8988T (cell line): ENCODE measurements at places on chromosomes 7 and 10.

- no peak for DNase-seq
Observed at GRCh38 chr10:26474026-26474425, 35.9 kb downstream of the APBB1IP start.

GRCh38 chr10:11444531-11445228 is 166.8 kb downstream of the USP6NL start:
- no peak for DNase-seq

DNA sequence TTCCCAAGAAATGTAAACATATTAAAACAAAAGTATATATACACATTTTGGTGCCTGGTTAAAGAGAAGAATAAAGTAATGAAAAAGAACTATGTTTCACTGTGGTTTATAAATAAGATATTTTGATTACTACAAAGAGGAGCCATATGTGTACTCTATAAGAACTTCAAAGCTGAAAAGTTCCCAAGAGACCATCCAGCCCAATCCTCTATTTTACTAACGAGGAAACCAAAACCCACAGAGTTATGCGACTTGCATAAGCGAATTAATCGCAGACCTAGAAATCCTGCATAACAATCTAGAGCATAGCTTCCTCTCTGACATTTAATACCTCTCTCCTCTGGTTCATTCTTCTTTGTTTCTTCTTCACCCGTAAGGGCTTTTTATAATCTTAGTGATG is 937.1 kb downstream of the CNTNAP2 start:
- no peak for DNase-seq

GRCh38 chr10:68516766-68517165 is 10.6 kb downstream of the SLC25A16 start:
- DNase-seq = no peak

DNA sequence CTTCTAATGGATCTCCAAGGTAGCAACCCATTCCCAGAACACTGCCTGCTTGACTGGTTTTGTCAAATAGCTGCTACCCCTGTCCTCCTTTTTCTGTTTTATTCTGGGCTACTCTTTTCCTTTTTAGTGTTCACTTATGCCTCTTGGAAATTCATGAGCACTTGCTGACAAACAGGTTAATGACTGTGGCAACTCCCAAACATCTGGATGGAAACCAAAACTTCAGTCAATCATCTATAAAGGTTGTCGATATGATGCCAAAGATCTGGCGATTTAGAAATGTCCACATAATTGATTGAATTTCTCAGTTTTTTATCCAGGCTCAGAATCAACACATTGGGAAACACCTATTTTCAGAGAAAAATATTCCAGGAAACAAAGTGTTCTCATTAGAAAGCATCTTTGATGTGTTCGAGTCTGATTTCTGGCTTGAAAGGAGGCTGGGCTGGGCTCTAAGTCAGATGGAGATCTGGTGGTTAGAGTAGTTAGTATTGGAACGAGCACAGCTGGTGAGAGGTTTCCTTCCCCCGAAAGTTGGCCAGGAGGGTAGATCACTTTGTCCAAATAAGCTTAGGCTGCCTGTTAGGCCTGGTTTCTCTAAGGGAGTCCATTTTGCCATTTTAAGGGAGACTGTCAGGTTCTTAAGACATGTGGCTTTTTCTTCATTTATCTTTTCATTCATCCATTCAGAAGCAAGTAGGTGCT is 17.8 kb downstream of the PAX2 start:
- DNase-seq = no peak

DNA sequence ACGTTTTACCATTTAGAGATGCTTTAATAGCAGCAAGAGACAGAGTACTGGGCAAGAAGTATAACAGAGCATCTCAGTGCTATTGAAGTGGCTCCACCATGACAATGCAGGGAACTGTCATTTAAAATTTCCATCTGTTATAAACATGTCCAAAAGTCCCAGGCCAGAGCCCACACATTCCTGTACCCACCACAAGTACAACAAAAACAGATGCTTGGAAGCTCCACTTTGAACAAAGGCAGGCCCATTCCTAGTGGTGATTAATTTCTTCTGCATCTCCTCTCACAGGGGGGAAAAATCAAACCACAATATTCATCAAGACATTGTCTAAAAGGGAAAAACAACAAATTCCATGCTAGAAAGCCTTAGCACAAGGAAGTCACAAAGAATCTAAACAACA is 627.9 kb downstream of the PARD3 start:
- no peak for DNase-seq

DNA sequence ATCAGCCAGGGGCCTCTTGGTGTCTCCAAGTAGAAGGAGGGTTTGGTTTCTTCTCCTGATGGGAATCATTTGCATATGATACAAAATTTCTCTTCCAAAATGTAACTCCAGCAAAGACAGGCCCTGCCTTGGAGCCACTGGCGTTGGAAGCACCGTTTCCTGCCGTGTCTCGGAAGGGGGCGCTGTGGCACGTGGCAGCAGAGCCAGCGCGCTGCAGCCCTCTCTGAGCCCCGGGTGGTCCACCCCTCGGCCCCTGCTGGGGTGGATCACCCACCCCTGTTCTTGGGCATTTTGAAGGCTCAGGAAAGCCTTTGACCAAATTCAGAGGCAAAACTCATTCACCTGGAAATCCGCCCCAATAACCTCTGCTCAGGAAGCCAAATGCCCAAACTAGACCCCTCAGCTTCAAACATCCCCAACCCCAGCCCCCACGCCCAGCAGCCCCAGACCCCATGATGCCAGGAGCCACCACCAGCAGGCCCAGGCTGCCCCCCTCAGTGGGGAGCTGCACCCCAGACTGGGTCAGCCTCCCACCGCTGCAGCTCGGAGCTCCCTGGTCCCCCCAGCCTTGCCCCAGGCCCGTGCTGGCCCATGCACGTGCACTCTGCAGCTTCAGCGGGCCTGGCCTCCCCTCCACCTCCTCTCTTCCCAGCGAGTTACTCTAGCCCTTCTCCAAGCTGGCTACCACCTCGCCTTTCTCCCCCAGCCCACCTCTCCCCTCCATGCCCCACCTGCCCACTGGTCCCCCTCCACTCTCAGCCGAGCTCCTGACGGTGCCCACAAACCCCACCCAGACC is 29.5 kb upstream of the ELFN1 start:
- DNase-seq = no peak
